ENCODE measurements at places on chromosomes 7 and 10.

GRCh38 chr7:155431711-155432110, 26.2 kb upstream of the EN2 start:
- no peak for DNase-seq

- no peak for DNase-seq
Observed at GRCh38 chr7:151884312-151885201, 7.6 kb upstream of the PRKAG2 start.

GRCh38 chr10:101189461-101190401, 39.5 kb downstream of the LBX1 start:
- DNase-seq: no peak

- no peak for DNase-seq
Observed at GRCh38 chr7:116165717-116166116, 44.6 kb upstream of the TES start.

- no peak for DNase-seq
Observed at GRCh38 chr10:1673568-1674345, 63.6 kb downstream of the ADARB2 start.

DNA sequence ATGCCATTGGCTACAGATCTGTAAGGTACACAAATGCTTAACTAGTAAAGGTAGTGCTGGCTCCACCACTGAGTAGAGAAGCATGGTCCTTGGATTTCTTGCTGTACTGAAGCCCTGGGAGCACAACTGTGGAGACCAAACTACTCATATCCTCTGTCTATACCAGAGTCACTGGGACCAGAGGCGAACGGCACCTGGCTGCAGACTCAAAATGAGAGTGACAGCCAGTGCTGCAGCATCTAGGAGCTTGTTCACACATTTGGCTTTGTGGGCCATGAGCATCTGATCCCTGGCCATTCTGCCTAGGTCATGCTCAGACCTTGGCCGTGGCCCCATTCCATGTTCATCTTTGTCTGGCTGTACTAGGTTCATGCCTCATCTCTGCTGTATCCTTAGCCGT, 31.9 kb downstream of the LRRC18 start:
- DNase-seq: no peak

DNA sequence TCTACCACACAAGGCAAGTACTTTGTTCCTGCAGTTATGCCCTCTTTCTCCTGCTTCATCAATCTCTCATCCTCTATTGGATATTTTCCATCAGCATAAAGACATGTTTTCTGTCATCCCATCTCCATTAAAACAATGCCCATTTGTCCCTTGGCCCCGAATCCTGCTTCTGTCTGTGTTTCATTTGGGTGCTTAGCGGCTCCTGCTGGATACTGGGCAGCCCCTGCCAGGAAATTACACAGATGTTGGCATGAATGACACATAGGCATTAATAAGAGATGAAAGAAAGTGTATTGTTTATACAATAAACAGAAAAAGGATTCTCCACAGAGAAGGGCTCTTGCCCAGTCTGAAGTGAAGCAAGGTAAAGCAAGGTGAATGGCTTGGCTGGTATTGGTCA, 765.3 kb downstream of the REEP3 start:
- no peak for DNase-seq

- no peak for DNase-seq
Observed at GRCh38 chr7:124073310-124073645, 40.4 kb upstream of the TMEM229A start.

DNA sequence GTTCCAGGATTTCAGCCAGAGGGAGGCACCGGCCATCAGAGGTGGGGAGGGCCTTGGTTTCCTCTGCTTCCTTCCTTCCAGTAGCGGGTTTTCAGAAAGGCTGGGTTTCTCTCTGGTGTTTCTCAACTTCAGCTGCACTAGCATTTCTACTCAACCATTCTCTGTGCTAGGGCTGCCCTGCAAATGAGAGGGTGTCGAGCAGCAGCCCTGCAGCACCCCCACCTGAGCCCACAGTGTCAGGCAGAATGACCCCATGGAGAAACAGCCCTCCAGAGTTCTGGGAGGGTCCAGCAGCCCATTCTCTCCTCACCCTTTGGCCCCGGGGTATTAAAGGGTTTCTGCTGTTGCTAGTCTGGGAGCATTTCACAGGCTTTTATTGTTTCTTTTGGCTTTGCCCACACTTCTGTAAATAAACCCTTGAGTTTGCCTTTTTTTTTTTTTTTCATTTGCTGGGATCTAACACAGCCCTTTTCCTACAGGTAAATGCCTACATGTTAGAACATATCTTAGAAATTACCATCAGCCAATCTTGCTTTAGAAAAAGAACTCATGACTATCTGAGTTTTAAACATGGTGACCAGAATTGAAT, 151.5 kb upstream of the VIPR2 start:
- DNase-seq: no peak

DNA sequence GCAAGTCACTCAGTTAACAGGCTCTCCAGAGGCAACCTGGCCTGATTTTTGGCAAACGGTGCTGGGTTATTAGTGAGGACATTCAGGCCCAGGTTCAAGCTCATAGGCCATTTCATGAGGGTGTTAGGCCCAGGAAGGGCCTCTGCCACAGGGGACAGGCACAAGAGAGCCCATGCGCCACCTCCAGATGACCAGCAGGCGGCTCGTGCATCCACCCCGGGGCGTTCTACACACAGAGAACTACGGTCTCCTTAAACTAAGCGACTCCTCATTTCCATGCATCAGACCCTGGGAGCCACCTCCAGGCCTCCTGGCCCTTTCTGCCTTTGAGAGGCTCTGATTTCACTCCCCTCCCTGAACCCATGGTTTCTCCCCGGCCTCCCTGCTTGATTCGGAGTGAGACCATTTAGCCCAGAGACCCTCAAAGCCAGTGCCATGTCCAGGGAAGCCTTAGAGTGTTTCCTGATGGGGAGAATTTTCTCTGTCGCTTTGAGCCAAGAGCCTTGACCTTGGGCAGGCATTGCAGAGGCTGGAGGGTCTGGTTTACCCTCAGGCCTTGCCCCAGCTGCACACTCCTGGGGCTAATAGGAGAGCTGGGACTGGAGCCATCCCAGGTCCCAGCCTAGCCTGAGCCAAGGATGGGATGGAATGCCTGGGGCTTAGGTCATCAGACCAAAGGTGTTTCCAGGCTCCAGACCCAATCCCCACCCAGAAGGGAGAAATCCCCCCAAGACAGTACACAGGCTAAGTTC, 188.0 kb downstream of the GRID1 start:
- DNase-seq: no peak

GRCh38 chr10:62109587-62110293, 158.9 kb downstream of the RTKN2 start:
- no peak for DNase-seq

GRCh38 chr10:79186486-79187120, 117.8 kb downstream of the ZMIZ1 start:
- DNase-seq: no peak

DNA sequence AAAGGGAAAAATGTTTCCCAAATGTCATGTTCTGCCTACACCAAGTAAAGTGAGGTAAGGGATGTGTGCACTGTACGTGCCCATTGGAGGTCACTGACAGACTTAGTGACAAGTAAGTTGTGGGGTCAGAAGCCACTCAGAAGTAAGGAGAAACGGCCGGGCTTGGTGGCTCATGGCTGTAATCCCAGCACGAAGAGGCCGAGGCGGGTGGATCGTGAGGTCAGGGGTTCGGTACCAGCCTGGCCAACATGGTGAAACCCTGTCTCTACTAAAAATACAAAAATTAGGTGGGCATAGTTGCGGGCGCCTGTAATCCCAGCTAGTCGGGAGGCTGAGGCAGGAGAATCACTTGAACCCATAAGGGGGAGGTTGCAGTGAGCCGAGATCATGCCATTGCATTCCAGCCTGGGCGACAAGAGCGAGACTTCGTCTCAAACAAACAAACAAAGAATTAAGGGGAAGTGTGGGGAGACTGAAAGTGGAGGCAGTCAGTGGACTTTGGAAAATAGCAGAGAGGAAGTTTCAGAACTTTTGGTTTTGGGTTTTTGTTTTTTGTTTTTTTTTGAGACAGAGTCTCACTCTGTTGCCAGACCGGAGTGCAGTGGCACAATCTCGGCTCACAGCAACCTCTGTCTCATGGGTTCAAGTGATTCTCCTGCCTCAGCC, 114.8 kb downstream of the WDFY4 start:
- DNase-seq: no peak

- no peak for DNase-seq
Observed at GRCh38 chr10:72906446-72906845, 12.9 kb downstream of the OIT3 start.

- no peak for DNase-seq
Observed at GRCh38 chr10:29033311-29033940, 255.4 kb upstream of the LYZL1 start.

- DNase-seq: no peak
Observed at GRCh38 chr10:102988404-102989314, 70.6 kb downstream of the CNNM2 start.

DNA sequence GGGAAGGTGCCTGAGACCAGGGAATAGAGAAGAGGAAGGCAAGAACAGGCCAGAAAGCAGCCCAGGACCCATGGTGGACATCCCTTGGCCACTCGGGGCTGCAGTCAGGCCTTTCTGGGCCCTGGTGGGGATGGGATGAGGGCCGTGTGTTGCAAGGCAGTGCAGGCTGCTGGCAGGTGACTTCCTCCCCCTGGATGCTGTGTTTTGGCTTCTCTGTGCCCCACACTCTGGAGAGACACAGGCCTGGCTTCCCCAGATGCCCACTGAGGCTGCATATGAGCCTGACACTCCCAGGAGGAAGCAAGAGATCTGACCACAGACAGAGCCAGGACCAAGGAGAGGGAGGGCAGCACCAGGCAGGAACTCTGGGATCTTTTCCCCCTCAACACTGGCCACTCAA, 39.9 kb downstream of the ANXA8 start:
- DNase-seq: no peak

DNA sequence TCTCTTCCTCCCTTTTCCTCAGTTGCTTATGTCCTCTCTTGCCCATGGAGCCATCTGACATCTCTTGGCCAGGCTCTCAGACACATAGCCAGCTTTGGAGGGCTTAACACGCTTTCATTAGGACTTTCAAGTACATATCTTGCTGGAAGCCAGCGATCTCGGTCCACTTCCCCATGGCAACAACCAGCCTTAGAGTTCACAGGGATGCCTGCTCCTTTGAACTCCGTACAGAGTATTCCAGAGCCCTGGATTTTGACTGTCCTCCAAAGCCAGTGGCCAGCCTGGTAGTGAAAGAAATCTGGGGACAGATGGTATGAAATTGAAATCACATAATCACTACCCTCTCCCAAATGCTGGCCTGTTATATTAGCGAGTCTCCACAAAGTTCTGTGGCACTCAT, 370.5 kb upstream of the NPVF start:
- no peak for DNase-seq
